ENCODE measurements at places on chromosomes 11 and 22.

- DNase-seq: no peak
Measured at GRCh38 chr11:65606876-65607613, 7.0 kb downstream of the MAP3K11 start.

GRCh38 chr11:103880968-103881367 lies 155.5 kb upstream of the DDI1 start:
- no peak for DNase-seq

- DNase-seq: no peak
Measured at GRCh38 chr22:50068096-50068495, 10.0 kb upstream of the TTLL8 start.

DNA sequence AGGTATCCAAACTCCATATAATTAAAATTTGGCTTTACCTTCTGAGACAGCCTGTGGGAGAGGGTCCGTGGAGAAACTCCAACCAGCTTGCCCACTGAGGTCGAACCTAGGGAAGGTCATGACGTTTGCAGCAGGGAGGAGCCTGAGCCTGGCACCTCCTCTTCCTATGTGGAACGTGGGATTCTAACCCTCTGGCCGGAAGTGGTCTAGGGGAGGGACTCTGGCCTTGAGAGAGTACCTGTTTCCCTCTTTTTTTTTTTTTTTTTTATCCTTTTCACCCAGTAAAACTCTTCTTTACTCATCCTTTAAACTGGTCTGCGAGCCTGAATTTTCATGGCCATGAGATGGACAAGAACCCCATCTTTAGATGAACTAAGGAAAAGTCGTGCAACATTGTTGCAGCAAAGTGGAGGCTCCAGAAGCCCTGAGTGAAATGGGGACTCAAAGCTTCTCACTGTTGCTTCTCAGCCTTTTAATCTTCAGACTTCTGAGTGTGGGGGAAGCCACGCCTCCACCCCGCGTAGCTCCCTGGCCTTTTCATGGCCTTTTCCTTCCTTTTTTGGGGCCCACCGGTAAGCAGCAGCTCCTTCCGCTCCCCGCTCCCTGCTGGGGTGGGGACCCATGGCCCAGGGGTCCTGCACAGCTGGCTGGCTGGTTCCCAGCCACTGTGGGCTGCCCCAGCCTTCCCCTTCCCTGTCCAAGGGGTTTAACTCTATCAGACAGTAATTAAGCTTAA lies 1359.9 kb downstream of the LRRC4C start:
- DNase-seq: no peak

GRCh38 chr11:118975771-118976709 lies 4.5 kb downstream of the FOXR1 start:
- no peak for DNase-seq

DNA sequence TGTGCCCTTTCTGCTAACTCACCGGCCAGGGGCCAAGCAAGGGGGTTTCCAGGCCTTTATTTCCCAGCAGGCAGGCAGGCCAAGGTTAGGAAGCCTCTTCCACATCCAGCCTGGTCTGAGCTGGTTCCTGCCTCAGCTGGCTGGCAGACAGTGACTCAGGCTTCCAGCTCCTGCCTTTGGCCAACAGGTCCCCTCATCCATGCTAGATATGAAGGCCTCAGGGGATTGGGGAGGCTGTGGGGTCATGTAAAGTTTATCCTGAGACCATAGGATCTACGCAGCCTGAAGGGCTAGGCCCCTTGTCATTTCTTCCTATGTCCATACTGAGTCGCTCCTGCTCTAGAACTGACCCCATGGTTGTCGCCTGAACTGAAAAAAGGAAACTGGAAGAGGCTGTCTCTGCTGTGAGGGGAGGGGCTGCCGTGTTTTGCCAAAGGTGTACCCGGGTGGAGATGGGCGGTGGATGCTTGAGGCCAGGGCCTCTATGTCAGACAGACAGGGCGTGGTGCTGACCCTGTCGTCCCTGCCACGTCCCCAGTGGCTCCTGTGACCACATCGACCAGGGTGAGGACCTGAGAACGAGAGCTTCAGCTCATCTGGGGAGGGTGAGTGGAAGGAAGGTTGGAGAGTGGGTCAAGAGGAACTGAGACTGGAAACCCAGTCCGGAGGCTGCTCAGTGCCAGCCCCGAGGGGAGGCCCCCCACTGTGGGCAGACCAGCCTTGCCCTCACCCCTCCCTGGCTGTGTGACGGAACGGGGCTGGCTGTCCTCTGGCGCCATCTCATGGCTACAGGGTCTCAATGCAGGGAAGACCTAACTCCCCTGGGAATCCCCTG lies 17.0 kb downstream of the P2RY6 start:
- no peak for DNase-seq

GRCh38 chr22:33570110-33570509 lies 350.2 kb downstream of the LARGE1 start:
- DNase-seq: no peak

DNA sequence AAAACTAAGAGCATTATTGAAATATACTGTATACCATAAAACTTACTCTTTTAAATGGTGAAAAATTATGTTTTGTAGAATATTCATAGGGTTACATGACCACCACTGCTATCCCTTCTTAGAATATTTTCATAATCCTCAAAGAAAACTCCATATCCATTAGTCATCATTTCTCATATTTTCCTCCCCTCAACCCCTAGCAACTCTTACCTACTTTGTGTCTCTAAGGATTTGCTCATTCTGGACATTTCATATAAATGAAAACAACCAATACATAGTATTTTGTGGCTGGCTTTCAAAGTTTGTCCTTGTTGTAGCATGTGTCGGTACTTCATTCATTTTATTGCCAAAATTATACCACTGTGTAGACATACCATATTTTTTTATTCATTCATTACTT lies 863.8 kb downstream of the KCNA4 start:
- no peak for DNase-seq

GRCh38 chr22:19902245-19902715 lies 39.3 kb upstream of the COMT start:
- DNase-seq: no peak

GRCh38 chr11:67437082-67437808 lies at the start of gene PTPRCAP:
Gene PTPRCAP, minus strand, starts transcription at chr11:67437682. Its CDS starts 63 bp downstream, at chr11:67437619.
- DNase-seq: peak; percentile 67

DNA sequence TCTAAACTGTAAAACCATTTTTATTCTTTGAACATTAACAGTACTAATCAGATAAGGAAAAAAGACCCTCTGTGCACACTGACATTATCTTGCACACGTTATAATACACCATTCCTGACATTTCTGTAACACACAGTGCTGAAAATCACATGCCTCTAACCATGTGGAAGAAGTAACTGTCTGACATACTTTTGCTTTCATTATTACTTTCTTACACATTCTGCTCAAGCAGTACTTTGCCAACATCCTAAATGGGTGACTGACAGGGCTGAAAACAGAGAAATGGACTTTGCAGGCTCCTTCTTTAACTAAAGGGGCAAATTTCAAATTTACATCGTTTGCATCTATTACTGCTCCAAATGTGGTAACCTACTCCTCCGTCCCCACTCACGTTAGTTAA lies 22.8 kb upstream of the TP53AIP1 start:
- DNase-seq: no peak

DNA sequence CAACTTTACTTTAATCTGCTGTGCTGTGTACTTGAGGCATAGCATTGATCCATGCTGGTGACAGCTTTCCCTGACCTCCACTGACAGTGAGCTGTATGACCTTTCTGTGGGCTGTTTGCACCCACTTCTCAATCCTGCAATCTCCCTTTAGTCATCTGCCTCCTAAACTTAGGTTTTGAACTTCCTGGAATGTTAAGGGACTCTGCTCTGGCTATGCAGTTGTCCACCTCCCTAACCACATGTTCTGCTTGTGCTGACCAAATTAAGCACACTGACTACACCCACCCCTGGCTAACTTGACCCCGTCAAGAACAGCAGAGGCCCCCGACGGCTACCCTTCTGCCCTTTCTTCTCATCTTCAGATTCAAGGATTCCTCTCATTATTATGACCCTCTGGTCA lies 89.1 kb upstream of the NTM start:
- DNase-seq: no peak

DNA sequence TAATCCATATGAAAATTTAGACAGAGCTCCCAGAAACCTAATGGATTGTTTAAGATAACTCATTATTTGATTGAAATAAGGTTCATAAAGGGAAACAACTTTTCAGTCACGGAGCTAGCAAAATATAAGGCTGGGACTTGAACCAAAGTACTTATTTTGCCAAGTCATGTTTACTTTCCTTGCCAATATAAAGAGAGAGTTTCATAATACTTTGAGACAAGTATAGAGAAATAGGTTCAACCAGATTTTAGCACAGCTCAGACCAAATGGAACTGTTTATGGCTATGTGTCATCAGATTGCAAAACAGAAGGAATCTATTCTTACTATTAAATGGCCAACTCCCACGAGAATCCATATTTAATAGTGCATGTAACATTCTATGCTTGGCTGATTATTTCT lies 1517.5 kb upstream of the TENM4 start:
- DNase-seq: no peak

DNA sequence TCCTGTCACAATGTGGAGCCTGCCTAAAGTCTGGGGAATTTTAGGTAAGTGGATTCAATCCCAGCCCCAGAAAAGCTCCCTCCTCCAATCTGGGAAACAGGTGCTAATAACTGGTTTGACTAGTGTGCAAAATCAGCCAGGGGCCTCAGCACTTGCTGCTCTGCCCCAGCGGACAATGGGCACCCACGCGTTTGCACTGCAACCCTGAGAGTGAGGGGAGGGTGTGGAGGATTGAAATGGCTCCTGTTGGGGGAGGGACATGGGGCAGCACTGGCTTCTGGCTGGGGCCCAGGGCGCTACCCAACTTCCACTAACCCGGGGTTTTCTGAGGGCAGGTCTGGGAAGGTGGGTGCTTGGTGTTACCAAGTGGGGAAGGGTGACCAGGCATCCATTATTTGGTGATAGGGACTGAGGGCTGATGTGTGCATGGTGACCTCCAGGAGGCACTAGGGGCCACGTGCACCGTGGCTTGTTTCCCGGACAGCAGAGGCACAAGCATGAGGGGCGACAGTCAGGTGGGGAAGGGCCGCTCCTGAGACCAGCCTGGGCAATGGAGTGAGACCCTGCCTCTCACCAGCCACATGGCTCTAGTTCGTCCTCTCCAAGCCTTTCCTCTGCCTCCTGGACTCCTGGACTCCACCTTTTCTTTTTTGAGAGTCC lies 4.3 kb upstream of the PNPLA5 start:
- DNase-seq: no peak

DNA sequence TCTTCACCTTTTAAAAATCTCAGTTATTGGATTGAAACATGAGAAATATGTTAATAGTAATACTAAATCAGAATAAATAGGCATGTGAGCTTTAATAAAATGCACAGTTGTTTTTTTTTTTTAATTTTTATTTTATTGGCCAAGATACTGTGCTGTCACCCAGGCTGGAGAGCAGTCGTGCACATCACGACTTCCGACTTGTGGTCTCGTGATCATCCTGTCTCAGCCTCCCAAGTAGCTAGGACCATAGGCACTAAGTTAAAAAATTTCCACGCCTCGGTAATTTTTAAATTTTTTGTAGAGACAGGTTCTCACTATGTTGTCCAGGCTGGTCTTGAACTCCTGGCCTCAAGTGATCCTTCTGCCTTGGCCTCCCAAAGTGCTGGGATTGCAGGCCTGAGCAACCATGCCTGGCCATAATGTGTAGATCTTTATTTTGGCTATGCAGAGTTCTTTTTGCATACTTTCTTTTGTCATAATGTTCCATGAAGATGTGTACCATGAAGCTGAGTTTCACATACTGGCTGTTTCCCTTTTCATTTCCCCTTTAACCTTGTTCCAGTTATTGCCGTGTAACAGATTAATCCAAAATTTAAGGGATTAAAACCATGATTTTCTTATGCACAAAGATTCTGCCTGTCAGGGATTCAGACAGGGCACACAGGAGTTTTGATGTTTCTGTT lies 16.0 kb downstream of the CAPRIN1 start:
- DNase-seq: no peak

DNA sequence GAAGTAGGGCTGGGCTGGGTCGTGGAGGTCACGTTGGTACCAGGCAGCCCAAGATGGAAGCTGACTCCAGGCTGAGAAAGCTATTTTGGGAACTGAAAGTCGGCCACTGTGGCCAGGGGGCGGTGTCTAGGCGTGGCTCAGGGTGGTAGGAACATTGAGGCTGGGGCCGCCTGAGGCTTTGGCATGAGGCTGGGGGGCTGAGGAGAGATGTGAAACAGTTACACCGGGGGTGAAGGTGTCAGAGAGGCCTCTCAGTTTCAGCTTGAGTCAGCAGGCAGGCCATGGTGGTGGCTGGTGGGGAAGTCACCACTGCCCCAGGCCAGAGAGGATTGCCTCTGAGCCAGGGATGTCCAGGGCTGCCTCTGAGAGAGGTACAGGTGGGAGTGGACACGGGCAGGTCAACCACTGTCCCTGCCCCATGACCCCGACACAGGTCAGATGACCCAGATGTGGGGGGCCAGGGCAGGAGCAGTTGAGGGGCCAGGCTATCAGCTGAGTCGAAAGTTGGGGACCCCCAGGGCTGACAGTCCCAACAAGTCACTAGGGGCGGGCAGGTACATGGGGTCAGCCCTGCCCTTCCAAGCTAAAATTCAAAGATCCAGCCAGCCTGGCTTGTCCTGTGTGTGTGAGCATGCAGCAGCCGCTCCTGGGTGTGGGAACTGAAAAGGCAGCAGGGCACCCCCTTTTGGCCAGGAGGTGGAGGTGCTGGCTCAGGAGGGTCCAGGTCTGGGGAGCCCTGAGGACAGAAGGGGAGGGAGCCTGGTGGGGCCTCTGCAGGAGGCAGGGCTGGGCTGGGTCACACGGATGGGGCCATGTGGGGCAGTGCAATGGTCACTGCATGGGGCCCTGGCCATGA lies 7.2 kb downstream of the KCNK7 start:
- DNase-seq: peak; percentile 52

GRCh38 chr22:40030758-40031095 lies 36.0 kb downstream of the FAM83F start:
- no peak for DNase-seq

GRCh38 chr11:11845071-11845470 lies 3.3 kb downstream of the USP47 start:
- no peak for DNase-seq
